ENCODE measurements at places on chromosomes 16 and 17.

DNA sequence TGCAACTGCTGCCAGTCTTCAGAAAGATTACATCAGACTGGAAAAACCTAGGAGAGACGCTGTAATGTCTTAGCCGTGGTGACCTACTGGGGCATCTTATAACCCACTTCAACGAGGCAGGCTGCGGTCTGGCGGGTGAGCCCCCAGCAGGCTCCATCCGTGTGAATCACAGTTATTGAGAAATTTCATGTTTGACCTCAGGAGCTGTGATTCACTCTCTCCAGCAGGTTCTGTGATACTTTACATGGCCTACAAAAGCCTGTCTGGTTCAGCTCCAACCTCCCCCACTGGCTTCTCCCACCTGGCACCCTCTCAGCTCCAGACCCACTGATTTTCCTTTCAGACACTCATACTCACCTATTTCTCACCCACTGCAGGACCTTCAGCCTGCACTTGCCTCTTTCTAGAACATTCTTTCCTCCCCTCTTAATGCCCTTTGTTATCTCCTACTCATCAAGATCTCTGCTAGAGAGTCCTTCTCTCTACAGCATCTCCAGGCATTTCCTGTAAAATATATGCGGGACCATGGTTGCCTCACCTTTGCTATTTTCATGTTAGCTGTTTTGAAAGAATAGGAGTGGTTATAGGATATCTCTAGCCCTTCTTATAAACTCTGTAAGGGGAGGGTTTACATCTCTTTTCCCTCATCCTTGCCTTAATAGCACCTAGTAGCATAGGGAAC, 227.9 kb downstream of the MAF start:
- no peak for DNase-seq

GRCh38 chr16:8867216-8867931, 1.4 kb downstream of the CARHSP1 start:
- DNase-seq, result no peak

DNA sequence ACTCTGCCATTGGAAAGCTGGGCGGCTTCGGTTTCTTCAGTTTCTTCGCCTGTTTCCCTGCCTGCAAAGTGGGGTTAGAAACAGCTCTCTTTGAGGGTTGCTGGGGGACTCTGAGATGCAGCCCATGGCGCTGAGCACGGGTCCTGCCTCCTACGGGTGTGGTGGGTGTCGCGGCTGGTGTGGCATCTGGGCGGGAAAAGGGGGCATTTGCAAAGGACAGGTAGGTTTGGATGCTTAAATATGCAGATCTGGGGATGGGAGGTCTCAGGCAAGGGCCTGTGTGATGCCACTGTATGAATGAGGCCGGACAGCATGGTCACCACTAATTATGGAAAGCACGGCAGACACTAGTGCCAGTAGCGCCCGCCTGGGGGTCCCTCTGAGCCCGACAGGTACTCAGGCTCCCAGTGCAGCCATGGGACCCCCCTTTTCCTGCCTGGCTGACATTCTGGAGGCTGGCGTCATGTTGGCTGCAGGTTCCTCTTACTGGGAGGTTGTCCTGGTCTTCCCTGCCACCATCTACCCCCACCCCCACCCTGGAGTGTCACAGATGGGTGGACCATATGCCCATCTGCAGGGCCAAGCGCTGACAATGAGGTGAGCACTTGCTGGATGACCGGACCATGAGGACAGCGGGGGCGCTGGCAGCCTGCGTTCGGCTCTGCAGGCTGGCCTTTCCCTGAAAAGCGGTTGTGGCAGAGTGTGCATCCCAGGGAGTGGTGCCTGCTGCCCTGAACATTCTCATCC, 237.7 kb downstream of the SEC14L1 start:
- no peak for DNase-seq

GRCh38 chr16:86515777-86516622, 5.7 kb downstream of the FOXF1 start:
- DNase-seq, result no peak

- DNase-seq, result no peak
These were observed 1722.7 kb downstream of the TP53TG3F start for GRCh38 chr16:35182043-35182677.

- DNase-seq, result no peak
These were observed 55.4 kb downstream of the TMEM186 start for GRCh38 chr16:8742068-8742467.
